ENCODE measurements at places on chromosomes 12 and 14. TPM values are rescaled to one million over a fixed set of nuclear protein-coding genes. Genes with fewer than 3 reads are reported as not detected.

DNA sequence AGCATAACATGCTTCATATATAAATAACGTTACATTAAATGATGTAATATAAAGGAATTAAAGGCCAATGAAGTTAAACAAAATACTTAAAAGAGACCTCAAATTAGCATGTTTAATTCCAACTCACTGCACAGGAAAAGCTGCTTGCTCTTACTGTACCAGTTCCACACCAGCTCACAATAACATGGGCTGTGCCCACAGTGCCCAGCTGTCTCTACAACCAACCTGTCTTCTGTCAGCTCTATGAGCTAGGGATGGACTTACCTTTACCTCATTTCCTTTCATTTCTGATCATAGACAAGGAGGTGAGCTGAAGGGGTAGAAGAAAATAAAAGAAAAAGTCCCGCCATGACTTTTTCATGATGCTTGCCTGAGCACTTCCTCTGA is 64.8 kb downstream of the NKX2-1 start:
- no peak for DNase-seq

ACVR1B gene
- total RNA-seq = 15.1 TPM

- DNase-seq = no peak
Observed at GRCh38 chr14:88515499-88516221, 39.1 kb downstream of the PTPN21 start.

GRCh38 chr12:57475271-57476161 is 4.2 kb downstream of the ARHGAP9 start:
- DNase-seq = no peak

- DNase-seq = no peak
Observed at GRCh38 chr14:89171628-89172027, 245.4 kb downstream of the FOXN3 start.

MANSC4 gene
- not detected for total RNA-seq

Measured in kidney epithelial cell (primary cell).